ENCODE measurements at places on chromosomes 1 and 21.

- DNase-seq: no peak
Observed at GRCh38 chr1:1290238-1290731, 10.0 kb downstream of the SCNN1D start.

DNA sequence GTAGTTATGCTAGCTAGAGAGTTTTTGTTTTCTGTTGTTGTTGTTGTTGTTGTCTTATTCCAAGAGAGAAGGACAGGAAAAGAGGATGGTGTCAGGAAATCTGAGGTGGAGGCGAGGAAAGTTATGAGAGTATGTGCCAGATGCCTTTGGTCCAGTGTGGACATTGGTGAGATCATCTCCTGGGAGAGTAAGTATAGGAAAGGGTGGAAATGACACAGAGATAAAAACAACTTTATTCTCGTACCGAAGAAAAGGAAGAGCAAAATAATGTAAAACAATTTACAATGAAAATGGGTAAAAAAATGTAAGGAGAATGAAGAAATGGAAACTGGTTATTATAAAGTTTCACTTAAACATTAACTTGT is 97.4 kb upstream of the ADGRL2 start:
- DNase-seq: no peak

DNA sequence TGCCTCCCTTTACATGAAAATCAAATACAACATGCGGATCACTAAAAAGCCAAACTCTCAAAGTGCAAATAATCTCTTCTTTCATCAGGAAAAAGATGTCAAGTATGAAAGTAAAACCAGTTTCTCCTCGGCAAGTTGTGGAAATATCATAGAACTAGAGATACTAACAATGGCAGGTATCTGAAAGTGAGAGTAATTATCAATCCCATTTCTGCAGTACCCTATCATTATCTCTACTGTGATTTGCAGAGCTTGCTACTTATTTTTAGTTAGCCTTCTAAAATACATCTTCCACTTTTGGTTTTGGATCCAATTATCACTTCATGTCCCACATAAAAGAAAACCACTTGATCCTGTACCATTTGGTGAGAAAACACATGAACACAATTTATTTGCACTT is 3.0 kb downstream of the TP53BP2 start:
- DNase-seq: no peak

DNA sequence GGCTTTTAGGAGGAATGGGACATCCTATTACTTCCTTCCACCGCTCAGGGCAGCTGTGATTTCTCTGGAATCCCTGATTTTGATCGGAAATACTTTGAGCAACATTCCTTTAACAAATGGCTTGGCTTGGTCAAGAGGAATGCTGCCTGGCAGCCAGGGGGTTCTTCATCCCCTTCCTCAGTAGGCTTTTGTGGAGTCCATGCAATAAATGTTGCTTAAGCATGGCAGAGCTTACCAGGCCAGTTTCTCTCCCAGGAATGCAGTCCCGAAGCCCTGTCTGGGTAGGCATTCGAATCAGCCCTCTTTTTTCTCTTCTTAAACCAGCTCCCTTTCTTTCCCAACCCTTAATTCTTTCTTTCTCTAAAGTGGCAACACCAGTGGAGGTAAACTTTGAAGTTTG is 177.1 kb upstream of the KIAA0040 start:
- no peak for DNase-seq

DNA sequence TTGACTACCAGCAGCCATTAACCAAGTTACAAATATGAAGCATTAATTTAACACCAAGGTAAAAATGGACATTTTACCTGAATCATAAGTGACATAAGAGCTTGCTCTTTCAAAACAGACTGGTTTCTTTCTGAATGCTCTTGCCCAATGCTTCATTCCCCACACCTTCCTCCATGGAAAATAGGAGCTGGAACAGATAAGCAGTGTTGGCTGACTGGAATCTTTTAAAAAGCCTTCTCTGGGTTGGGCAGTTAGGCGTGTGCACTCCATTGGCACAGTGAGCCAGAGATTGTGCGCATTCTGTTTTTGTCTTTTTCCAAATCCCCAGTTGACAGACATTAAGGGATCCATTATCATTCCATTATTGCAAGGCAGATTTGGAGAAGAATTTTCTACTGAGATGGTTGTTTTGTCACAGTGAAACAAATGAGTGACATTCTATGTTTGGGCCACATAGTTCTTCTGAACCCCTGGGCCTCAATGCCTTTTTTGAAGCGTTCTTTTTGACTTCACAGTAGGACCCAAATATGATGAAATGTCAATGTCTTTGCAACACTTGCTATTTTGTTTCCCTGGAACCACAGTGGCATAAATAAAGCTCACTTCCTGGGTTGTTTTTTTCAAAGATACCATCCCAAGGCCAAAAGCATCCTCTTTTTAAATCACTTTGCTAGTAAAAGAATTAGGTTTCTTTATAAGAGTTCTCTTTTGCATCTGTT is 32.3 kb downstream of the LRRC8B start:
- DNase-seq: no peak

DNA sequence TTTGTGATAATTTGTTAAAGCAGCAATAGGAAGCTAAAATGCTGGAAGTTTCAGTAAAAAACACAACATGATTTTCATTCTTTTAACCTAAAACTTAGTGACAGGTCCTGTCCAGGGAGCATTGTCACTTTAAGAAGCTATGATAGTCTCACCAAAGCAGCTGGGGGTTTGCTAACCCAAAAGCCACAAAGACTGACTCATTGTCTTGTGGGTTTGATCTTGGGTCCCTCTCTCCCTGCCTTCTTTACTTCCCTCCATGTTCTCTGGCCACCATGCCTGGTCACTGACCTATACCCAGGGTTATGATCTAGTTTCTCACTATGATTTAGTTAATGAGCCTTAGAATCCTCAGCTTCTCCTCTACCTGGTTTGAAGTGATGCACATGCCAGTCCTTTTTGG is 213.5 kb upstream of the PTGFR start:
- no peak for DNase-seq

DNA sequence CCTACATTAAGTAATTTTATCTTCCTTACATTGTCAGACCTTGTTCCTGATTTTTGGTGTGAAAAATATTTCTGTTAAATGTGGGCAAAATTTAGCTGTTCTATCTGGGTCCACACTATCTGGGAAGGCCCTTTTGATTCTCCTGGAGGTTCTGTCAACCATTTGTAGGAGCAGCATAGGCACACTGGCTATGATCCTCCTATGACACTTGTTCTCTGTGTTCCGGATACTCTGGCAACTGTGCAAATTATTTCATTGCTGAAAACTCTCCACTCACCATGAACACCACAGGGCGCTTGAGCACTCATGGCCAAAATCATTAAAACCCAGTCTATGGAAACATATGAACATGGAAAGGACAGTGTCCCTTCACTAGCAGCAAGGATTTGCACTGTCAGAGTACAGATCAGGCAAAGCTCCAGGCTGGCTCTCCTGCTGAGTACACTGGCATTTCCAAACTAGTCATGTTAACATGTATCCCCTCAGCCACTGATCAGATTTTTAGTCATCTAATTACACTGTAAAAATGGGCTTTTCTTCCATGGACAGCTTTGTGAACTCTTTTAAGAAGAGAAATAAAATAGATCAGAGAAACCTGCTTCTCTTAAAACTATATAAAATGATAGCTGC is 43.9 kb upstream of the SGIP1 start:
- DNase-seq: no peak

DNA sequence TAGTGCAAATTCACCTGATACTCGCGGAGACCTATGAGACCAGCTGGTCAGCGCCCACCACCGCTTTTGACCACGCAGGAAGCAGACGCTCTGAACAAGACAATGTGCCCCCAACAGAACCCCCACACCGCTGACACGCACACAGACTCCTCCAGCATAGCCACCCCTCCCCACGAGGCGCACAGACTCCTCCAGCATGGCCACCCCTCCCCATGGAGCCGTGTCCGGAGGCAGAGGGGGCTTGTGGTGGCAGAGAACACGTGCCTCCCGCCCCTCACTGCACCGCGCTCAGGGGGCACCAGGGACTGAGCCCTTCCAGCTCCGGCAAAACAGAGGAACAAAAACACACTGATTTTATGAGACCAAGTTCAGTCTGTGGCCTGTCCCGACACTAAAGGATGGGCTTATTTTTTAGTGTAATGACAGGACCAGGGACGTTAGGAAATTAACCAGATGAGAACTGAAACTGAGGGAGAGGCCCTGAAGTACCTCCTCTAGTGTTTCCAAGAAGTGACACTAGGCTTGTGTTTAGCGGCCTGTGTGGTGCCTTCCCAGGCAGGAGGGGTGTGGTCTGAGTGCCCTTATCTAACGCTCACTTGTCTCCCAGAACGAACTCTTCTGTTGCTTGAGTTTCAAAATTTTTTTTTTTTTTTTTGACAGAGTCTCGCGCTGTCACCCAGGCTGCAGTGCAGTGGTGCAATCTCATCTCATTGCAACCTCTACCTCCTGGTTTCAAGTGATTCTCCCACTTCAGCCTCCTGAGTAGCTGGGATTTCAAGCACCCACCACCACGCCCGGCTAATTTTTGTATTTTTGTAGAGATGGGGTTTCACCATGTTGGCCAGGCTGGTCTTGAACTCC is 10.0 kb upstream of the AGPAT3 start:
- DNase-seq: no peak

DNA sequence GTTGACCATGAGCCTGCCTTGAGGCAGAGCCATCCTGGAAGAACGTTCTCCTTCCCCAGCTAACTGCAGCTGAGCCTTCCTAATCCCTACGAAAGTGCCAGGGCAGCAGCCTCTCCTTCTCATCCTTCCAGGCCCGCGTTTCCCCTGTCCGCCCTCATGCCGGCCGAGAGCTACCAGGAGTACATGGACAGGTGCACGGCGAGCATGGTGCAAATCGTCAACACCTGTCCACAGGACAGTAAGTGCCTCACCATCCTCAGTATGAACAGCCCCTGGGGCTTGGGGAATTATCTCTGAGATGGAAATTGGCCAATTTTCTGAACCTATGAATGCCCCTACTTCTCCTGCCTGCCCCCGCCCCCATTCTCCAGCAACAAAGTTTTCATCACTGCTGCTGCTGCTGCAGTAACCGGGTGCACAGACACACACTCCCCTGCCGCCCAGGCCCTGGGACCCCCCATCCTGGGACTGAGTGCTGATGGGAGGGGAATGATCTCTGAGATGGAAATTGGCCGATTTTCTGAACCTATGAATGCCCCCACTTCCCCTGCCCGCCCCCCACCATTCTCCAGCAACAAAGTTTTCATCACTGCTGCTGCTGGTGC is 39.6 kb downstream of the UBASH3A start:
- DNase-seq: no peak

- DNase-seq: no peak
Observed at GRCh38 chr1:53465023-53465957, 6.1 kb downstream of the DMRTB1 start.

DNA sequence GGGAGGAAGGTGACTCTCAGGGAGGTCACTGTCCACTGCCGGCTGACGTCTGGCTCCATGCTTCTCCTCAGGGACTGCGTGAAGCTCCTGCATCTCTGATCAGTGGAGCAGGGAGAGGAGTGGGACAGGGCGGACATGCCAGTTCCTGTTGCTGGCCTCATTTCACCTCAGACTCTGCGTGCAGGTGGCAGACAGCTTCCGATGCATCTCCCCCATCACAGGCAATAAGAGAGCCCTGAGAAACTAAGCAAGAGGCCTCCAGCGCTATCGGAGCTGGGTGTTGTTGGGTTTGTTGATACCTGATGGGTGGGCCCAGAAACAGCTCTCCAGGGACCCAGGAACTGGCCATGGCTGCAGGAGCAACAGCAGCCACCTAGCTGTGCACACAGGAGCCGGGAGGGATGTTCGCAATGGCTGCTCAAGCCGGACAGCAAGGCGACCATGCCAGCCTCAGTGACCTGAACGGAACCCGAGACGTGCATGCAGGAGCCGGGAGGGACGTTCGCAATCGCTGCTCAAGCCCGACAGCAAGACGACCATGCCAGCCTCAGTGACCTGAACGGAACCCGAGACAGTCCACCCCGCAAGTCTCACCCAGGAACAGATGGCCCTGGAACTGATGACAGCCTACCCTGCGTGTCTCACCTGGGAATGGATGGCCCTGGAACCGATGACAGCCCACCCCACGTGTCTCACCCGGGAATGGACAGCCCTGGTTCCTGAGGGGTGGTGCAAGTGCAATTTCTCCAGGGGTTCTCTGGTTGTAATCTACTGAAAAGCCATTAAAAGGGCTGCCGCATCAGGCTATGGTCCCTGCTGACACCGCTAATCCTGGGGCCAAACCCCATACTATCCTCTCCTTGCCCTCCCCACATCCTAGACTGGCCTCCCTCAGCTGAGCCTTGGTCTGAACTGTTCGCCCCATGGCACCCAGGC is 14.2 kb upstream of the PCBP3 start:
- DNase-seq: no peak

DNA sequence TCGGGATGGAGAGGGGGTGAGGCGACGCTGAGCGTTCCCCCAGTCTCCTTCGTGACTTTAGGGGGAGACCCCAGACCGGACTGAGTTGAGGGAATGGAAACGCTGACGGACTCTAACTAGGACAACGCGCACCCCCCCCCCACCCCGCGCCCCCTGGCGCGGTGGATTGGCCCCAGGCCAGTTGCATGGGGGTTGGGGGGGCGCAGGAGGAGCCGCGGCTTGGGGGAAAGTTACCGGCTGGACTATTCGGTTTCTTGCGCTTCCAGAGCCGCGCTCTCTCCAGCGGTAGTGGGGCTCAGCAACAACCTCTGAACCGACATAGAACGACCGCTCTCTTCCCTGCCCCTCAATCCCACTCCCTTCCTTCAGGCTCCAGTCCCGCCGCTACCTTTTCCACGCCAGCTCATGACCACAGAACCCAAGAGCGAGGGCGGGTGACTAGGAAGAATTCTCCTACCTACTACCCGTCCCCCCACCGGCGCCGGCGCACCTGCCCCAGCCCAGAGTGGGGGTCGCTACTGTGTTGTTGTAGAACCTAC is 694 bp downstream of the ZBTB7B start:
- DNase-seq: no peak

DNA sequence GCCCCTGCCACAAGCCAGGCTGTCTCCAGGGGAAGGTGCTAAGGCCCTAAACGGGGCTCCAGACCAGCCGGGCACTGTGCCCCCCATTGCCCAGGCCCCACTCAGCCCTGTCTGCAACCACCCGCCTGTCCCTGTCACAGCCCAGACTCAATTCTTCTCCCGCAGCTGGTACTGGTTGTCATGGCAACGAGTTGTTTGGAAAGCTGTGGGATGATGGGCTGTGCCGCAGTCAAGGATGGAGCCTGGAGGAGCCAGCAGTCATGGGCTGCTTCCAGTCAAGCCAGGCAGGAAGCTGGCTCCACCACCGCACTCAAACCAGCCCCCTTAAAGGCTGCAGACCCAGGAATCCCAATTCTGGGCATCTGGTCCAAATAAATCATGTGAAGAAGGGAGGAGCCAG is 4.2 kb downstream of the SPOCD1 start:
- DNase-seq: no peak
